ENCODE measurements at places on chromosomes 1 and 21.

- no peak for DNase-seq
Measured at GRCh38 chr1:77394166-77394565, 112.3 kb downstream of the AK5 start.

DNA sequence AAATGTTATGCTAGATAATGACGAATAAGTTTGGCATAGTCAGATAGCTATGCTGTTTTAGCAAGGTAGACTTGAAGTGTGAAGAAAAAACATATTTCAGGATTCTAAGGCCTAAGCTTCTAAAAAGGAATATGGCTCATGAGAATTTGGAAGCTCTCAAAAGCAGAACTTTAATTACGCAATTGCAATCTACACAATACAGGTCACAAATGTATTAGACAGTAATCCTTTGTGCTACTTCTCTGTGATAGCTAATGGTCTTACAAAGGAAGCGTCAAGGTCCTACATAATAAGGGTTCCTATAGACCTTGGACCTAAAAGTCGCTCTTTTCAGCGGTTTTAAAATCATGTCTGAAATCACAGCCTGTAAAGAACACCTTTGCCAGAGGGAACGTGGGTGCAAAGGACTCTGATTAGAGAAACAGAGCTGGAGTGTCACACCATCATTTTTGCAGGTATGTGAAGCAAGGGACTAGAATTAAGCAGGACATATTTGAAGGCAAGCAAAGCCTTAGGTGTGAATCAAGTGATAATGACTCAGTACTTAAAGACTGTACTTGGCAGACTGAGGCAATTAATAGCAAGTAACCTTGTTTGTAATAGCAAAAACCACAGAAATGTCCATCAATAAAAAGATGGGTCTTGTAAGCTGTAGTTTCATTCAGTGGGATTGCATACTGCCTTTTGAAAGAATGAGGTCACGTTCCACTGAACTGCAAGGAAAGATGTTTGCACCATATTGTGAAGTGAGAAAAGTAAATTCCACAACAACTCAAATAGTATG lies 420.2 kb downstream of the KCTD3 start:
- no peak for DNase-seq

- no peak for DNase-seq
Measured at GRCh38 chr1:200892958-200893357, 1.7 kb upstream of the INAVA start.

GRCh38 chr1:166089804-166090203 lies 77.0 kb downstream of the FAM78B start:
- DNase-seq, result no peak

DNA sequence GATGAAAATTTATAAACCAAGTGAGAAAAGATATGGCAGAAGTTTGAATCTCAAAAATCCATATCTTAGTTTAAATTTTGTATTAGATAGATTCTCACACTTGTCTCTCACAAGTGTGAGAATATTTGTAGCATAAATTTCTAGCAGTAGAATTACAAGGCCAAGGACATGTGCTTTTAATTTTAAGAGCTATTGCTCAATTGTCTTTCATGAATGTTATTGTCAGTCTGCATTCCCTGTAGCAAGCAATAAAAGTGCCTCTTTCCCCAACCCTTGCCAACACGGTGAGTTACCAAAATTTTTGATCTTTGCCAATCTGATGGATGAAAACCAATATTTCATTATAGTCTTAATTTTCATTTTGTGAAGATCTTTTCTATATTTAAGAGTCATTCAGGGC lies 64.0 kb downstream of the CTH start:
- DNase-seq, result no peak

DNA sequence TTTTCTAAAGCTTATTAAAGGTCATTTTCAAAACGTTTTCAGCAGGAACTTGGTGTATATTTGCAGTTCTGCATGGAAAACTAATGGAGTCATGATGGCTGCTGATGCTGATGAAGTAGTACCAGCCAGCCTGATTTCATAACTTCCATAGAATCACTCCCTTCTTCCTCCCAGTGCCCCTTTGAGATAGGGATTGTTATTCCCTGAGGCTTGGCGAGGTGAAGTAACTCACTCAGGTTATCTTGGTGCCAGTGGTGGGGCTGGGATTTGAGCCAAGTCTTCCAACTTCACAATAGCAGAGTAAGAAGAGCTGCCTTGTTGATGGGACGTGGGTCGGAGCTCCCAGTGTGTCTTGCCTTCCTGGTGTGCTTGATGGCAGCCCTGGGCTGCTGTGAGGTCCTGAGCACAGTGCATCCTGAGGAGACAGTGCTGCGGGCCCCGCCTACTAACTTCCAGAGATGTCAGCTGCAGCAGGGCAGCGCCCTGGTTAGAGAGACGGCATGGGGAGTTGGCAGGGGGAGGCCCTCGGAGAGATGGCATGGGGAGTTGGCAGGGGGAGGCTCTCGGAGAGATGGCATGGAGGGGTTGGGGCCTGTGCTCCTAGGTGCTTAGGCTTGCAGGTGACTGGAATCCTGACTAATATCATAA lies 92.6 kb downstream of the PCBP3 start:
- DNase-seq, result no peak

- no peak for DNase-seq
Measured at GRCh38 chr1:221180704-221181368, 301.6 kb downstream of the HLX start.

DNA sequence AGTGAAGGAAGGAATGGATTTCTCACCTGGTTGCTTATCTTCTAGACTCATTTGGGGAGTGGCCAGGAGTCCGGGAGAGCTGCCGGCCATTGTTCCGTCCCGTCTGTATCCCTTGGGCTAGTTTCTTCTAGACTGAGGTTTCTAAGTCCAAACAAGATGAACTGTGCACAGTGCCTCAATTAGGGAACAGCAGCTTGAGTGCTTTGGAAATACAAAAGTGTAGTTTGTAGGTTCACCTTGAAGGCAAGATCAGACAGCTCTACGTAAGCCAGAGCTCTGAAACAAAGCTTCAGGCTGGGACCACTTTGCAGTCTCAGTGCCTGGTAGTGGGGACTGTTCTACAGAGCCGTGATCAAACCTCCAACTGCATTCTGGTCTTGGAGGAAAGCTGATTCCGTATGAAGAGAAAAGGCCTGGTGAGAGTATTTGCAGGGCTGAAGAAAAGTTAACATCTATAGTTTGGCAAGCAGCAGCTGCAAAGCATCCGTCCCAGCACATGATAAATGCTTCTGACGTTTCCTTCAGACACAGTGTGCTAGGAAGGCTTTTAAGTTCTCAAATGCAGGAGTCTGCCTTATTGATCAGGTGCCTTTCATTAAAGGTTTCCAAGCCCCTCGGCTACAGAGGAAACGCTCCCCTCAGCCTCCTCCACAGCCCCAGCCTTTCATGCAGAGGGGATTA lies 432.8 kb downstream of the KIF26B start:
- DNase-seq, result no peak

GRCh38 chr1:190904091-190904695 lies 426.5 kb upstream of the BRINP3 start:
- no peak for DNase-seq

DNA sequence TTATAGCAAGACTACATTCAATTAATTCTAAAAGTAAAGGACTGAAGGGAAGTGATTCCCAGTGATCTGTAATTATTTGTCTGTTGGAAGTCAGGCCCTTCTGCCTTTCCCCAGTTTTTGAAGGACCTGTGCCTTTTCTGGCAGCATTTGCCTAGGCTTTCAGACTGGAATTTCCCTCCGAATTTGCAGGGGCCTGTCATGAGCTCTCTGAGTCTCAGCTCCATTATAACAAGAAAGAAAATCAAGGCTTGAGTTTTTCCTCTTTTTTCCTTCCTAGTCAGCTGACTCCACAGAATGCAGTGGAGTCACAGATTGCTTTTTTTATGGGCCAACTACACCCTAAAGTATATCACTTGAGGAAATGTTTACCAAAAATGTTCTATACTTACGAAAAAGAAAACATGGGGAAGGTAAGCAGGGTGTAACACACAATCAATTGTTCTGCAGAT lies 1.1 kb downstream of the NR5A2 start:
- no peak for DNase-seq

GRCh38 chr1:93559045-93559444 lies 111.1 kb downstream of the FNBP1L start:
- no peak for DNase-seq

DNA sequence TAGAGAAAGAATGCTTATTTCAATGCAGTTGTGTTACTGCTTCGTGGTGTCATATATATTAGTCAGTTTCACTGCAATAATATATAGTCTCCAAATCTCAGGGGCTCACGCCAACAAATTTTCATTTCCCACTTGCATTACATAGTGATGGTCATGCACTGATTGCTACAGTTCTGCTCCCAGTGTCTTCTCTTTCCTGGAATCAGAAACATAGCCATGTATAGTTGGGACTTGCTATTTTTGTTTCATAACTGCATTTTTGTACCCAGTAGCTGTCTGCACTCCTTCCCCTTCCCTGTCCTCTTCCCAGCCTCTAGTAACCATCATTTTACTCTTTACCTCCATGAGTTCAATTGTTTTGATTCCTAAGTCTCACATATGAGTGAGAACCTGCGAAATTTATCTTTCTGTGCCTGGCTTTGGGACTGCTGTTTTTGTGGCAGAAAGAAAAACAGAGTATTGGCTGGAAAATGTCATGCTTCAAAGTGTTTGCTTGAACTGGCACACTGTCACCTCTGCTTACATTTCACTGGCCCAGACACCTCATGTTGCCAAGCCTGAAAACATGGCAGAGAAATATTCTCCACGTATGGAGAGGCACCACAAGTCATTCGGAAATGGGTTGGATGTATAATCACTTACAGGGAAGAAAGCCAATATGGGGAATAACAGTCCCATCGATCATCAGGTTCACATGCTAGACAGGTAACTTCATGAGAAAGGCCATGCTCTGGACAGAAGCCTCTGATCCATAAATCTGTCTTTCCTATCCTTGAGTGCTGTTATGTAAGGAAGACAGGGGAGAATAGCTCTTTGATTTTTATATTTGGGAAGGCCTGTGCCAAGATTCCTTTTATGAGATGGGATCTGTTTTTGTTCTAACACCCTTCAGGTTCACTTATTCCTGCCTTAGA lies 60.4 kb upstream of the BACH1 start:
- no peak for DNase-seq

DNA sequence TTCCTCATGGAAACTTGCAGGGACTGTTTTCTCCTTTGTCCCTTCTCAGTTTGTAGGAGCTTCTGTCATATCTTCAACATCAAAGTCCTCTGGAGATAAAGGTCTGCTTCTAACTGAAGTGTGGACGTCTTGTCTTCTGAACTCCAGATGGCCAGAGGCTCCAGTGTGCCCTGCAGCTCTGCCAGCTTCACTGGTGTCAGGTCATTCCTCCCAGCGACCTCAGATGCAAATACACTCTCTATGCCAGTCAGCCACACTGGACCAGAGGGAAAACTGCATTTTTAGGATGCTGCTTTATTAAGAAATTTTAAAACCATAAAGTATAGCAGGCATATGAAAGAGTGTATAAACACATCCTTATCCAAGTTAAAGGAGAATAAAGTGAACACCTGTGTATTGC lies 78.5 kb upstream of the ADAR start:
- no peak for DNase-seq

DNA sequence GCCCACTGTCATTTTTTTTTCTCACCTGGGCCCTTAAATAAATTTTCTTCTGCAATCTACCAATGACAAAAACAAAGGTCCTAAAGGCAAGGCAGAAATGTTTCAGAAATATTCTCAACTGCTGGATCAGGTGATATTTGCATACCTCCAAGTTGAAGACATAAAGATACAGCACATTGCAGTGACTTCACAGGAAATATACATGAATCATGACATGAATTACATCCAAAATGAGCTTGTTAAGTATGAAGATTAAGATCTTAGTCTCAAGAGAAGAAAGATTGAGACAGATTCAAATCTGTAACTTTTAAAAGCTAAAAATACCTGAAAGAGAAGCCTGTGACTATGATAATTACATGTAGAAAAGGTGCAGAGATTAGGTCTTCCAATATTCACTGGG lies 207.8 kb downstream of the SIPA1L2 start:
- DNase-seq, result no peak

- peak; percentile 47 for DNase-seq
Measured at GRCh38 chr1:18142969-18143368, 35.4 kb downstream of the IGSF21 start.

- no peak for DNase-seq
Measured at GRCh38 chr1:245475126-245475525, 320.3 kb downstream of the KIF26B start.

DNA sequence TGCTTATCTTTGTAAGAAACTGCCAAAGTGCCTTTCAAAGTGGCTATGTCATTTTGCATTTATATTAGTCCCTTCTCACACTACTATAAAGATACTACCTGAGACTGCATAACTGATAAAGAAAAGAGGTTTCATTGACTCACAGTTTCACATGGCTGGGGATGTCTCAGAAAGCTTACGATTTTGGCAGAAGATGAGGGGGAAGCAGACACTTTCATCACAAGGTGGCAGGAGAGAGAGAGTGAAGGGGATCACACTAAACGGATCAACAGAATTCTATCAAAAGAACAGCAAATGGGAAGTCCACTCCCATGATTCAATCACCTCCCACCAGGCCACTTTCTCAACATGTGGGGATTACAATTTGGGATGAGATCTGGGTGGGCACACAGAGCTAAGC lies 1352.0 kb upstream of the B3GALT2 start:
- no peak for DNase-seq

All from spleen (tissue), 13 donors.